ENCODE measurements at places on chromosomes 4 and X.
A peak's percentile ranks its signal among the peaks of the same experiment; 100 is the strongest.

DNA sequence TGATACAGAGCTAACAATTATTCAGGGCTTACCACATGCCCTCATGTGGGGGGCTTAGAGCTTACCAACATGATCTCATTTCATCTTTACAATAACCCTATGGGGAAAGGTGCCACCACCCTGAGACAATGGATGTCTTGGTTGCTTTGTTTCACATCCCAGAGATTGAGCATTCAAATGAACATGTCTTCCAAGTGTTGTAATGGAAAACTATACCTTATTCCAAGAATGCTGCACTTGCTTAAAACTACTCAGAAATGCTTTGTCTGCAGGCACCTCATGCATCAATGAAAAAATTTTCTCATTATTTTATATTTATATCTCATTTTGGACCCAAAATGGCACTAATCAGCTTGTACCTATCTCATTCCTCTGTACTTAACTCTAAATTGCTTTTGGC lies 34.6 kb downstream of the BCLAF3 start:
- no peak for DNase-seq

DNA sequence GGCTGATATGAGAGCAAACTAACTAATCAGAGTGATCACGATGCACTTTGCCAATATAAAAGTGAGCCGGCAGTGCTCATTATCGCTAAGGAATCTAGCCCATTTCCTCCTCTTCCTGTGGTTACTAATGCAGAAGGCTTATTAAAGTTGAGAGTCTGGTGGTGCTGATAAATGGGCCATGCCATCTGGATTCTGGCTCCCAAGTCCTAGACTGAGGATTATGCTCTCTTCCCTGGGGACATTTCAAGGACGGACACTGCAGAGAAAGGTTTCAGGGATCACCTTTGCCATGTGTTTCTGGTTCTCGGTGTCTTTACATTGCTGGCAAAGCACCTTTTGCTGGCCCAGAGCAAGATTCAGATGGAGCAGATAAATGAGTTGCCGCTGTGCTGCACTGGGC lies 85.3 kb downstream of the RTL5 start:
- DNase-seq: no peak

DNA sequence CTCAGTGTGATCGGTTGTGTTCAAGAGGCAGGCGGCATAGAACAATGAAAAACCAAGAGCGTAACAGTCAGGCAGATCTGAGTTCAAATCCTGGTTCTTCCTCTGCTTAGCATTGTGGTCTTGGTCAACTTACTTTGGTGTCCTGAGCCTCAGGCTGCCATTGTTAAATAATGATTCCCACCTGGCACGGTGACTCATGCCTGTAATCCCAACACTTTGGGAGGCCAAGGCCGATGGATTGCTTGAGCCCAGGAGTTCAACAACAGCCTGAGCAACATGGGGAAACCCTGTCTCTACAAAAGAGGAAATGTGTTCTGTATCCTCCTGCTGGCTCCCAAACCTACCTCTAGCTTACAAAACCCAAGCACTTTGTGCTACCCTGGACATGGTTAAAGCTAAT lies 129.0 kb upstream of the STX18 start:
- DNase-seq: no peak

DNA sequence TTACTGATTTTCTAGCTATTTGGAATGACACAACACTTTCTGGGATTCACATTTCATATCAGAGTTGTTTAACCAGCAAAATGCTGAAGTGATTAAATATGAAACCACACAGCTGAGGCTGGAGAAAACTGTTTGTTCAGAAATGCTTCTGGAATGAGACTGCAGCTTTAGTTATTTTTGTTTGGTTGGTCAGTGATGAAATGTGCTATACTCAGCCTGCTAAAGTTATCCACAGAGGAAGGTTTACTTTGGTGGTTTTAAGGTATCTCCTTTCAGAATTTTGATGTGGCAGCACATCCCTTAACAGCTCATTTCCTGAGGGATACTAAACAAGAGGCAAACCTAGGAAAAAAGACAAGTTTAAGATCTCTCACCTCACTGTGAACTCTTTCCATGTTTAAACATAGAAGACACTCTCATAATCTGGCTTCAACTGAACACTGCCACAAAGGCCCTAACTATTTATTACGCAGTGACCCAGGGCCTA lies 106.6 kb upstream of the PDE5A start:
- DNase-seq: no peak

GRCh38 chrX:14673764-14674163 lies 144.4 kb downstream of the GLRA2 start:
- DNase-seq: no peak

DNA sequence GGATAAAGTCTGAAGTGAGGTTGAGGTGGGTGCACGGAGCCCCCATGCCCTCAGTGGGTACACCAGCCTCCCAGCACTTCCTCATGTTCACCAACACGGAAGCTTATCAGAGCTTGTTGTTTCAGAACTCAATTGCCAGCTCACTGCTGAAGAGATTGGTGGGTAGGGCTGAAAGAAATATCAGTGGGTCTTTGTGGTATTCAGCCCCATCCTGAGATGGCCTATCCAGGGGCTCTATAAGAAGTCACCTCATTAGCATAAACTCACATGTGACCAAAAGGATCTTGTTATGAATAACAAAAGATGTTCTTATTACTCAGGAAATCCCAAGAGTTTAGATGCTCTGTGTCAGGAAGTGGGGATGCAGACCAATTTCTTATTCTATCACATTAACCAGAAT lies 177.3 kb downstream of the ARHGAP10 start:
- no peak for DNase-seq

GRCh38 chr4:548976-549375 lies 27.1 kb downstream of the TMEM271 start:
- DNase-seq: no peak

DNA sequence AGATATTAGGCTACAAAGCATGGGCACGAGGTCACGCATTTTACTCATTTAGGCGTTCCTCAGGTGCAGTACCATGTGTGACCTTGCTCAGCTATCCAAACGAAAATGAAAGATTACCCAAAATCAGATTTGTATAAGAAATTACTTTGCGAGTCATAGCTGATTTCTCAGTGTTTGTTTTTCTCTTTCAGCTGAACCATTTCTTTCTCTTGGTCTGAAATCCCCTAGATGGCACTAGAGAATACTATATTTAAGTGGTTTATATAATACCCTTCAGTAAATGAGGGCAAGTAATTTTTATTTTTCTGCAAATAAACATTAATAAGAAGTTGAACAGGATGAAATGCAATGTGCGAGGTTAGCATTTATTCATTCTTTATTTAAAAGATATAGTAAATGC lies 496.6 kb downstream of the STIM2 start:
- DNase-seq: no peak

DNA sequence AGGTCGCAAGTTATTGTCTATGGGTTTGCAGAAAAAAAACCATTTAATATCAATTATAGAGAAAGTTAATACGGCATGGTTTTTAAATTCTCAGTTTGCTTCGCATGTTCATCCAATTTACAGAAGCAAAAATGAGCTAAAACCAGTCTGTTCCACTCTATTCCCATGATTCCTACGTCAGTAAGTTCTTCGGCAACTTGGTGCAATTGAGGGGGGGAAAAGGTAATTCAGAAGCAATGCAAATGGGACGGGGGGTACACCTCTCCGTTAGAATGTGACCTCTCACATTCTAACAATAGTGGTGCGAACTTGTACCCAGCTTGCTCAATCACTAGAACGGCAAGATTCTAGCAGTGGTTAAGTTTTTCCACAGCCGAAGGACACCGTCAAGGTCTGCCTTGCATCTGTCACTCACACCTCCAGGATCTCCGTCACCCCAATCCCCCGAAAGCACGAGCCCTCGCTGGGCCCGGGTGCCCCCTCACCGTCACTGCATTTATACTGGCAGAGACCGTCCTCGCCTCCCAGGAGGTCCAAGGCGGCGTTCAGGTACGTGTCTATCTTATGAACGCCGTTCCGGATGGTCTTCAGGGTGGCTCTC lies 653 bp downstream of the PLA2G12A start:
- DNase-seq: peak; percentile 12

- no peak for DNase-seq
Observed at GRCh38 chrX:1213971-1214370, 1.5 kb upstream of the CRLF2 start.

DNA sequence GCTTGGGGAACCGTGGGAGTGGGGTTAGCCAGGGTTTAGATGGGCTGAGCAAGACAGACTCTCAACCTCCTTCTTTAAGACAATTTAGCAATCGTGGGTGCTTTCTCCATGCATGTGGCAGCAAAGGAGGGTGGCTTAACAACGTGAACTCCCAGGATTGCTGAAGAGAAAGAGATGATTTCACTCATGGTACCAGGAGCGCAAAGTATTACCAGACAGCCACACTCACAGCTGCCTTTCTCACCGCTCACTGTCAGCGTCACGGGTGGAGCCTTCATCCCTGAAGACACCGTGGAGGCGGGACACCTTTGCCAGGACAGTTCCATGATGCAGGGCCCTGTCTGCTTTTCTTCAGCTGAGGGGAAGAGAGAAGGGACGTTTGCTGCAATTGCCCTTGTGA lies 212.5 kb upstream of the PSAPL1 start:
- DNase-seq: no peak

DNA sequence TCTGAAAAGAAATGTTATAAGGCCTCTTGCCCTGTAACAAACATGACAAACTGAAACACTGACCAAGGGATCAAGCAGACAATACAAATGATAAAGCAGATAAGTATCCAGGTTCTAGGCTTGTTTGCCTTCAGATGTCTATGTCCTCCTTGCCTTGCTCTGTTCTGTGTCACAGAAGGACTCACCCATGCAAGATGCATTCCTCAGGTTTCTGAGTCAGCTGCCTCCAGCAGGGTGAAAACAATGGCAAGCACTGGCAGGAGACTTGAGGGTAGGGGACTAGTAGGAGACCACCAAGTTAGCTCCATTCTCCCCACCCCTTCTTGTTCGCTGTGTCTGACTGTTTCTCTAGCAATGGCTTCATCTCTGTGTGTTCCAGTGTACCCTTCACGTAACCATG lies 76.6 kb upstream of the CXXC4 start:
- no peak for DNase-seq

DNA sequence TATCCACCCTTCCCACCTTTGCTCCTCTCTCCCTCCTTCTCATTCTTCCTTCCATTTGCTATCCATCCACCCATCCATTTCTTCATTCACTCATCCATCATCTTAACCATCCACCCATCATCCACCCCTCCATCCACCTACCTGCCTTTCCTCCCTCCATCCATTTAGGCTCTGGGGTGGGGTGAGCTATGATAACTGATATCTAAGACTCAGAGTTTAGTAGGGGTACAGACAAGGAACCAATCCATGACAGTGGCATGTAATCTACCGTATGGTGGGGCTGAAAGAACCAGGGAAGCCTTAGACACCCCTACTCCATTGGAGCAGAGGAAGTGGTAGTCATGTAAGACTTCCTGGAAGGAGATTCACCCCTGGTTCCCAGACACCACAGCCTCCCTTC lies 23.2 kb downstream of the PSAPL1 start:
- no peak for DNase-seq

DNA sequence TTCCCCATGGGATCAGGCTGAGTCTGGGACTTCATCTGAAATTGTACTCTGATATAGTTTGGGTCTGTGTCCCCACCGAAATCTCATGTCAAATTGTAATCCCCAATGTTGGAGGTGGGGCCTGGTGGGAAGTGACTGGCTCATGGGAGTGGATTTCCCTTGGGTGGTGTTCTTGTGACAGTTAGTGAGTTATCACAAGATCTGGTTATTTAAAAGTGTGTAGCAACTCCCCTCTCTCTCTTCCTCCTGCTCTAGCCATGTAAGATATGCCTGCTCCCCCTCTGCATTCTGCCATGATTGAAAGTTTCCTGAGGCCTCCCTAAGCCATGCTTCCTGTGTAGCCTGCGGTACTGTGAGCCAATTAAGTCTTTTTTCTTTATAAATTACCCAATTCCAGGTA lies 61.0 kb downstream of the RASGEF1B start:
- no peak for DNase-seq

- no peak for DNase-seq
Observed at GRCh38 chr4:14375816-14376215, 626.5 kb upstream of the CPEB2 start.

DNA sequence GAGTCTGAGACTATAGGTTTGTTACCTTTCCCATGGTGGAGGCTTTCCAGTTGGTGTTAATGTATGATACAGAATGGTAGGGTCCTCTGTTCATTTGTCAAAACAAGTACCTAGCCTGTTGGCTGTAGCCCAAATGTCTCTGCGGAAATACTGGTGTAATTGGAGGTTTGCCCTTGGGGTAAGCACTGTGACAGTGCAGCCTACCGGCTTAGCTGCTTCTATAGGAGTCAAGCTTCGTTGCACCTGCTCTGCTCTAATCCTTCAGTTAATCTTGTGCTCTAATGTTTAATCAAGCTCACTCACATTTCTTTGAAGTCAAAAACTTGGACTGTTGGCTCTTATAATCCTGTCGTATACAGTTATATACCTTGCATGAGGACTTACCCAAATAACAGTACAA lies 203.4 kb downstream of the CCNG2 start:
- no peak for DNase-seq

DNA sequence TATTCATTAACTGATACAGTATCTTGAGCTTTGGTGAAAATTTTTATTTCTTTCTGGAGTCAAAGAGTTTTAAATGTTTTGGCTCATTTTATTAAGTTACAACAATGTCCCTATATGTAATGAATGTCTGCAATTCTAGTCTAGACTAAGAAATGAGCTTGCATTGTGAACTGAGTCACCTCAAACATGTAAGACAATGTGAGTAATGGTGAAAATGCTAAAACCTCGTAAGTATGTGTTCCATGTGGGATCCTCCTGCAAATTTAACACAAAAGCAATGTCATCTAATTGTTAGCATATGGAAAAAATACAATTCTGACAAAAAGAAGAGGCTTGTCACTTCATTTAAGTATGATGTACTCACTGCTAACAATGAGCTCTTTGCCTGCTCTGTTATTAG lies 480.5 kb upstream of the FSTL5 start:
- DNase-seq: no peak

DNA sequence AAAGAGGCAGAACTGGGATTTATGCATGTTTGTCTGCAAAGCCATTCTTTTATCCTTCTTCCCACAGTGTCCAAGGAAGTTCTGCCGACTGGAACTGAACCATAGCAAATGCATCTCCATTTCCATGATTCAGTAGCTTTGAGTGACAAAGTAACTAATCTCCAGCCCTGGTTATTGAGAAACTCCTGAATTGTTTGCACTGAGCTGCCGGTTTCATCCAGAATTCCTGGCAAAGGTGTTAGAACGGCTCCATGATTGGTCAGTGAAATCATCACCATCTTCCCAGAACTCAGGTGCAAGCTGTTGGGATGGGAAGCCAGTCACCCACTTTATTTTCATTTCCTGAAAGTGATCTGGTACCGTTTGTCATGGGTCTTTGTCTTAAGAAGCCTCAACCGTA lies 47.0 kb upstream of the SLC34A2 start:
- DNase-seq: no peak

DNA sequence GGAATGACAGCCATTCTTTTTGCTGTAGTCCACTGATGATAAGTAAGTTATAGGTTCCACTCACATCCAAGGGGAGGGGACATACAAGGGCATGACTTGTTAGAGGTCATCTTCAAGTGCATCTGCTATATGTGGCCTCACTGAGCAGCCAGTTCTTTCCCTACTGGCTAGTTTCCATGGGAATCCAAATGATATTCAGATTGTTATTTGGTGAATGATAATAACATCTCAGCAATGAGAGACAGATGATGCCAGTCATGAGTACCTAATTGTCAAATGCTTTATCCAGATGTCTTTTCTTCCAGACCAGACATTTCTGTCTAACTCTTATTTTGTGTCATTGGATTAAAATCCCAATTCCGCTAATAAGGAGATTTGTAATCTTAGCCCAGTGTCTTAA lies 460.4 kb upstream of the BOD1L1 start:
- no peak for DNase-seq
